IMR-90 (cell line): ENCODE measurements at places on chromosomes 2 and 18. TPM values are rescaled to one million over a fixed set of nuclear protein-coding genes. Genes with fewer than 3 reads are reported as not detected.
A peak's percentile ranks its signal among the peaks of the same experiment; 100 is the strongest.

RGPD4 gene
- polyA plus RNA-seq, result not detected in 2 replicates

ASB18 gene
- polyA plus RNA-seq, result not detected in 2 replicates

APCDD1 gene
- 1.9 and 2.2 TPM in 2 replicates for polyA plus RNA-seq

- DNase-seq, result no peak
- H3K36me3 ChIP-seq, result no peaks in the 10 kb centered on the region
- no peaks in the 10 kb centered on the region for H3K4me1 ChIP-seq
- no peaks in the 10 kb centered on the region for H3K27me3 ChIP-seq
These were observed 127.8 kb upstream of the DDX18 start for GRCh38 chr2:117686699-117687098.

- H3K27me3 ChIP-seq, result peaks cover 26% of the 10 kb centered on the region
- no peak overlapping the region for H3K27ac ChIP-seq
- DNase-seq, result no peak
- H3K4me3 ChIP-seq, result no peak overlapping the region
These were observed 42.6 kb downstream of the GREB1 start for GRCh38 chr2:11576398-11576797.

- no peak for DNase-seq
- H3K27me3 ChIP-seq, result peaks cover 12% of the 10 kb centered on the region; the same call in 1 of the 2 replicates
These were observed 120.2 kb downstream of the CELF4 start for GRCh38 chr18:37445368-37445767.

GRCh38 chr2:69514406-69514805, 77.2 kb upstream of the NFU1 start:
- peak overlapping the region; percentile 79; the same call in 1 of the 2 replicates for H3K27ac ChIP-seq
- DNase-seq, result peak; percentile 89
- no peak overlapping the region for H3K4me3 ChIP-seq
- H3K27me3 ChIP-seq, result no peaks in the 10 kb centered on the region
- H3K36me3 ChIP-seq, result peaks cover 40% of the 10 kb centered on the region
- H3K4me1 ChIP-seq, result peaks cover 12% of the 10 kb centered on the region

SLC11A1 gene
- 0.03 and 0.07 TPM in 2 replicates for polyA plus RNA-seq

DNA sequence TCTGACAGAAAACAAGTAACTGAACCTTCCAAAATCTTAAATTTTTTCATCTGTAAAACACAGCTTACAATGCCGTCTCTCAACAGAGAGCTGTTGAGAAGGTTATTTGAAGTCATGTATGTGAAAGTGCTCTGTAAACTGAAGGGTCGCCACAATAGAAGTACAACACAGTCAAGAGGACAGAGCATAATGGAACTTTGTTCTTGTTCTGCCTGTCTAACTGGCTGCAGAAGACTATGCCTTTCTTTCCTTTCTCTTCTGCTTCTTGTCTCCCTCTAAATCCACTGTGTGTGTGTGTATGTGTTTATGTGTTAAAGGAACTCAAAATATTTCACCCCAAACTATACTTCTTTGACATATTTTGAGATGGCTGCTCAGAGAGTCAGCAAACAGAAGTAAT, 365.8 kb upstream of the RND3 start:
- peaks cover 2% of the 10 kb centered on the region; the same call in 1 of the 2 replicates for H3K4me1 ChIP-seq
- no peak overlapping the region for H3K27ac ChIP-seq
- H3K27me3 ChIP-seq, result no peaks in the 10 kb centered on the region
- H3K36me3 ChIP-seq, result no peaks in the 10 kb centered on the region

DNA sequence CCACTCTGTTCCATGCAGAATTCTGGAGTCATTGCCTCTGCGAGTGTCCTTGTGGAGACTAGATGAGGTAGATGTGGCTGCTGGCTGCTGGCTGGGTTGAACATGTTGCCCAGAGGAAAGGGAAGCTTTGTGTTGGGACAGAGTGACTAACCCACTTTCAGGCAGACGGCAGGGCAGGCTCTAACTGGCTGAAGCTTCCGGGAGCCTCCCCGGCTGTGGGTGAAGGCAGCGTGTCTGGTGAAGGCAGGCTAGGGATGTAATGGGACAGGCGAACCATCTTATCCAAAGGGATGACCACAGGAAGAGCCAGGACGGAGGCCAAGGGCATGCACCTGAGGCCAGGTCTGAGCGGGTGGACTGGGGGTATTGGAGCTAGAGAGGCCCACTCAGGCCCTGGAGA, 16.0 kb downstream of the ASPRV1 start:
- no peak overlapping the region for H3K4me3 ChIP-seq
- no peak overlapping the region; the same call in 1 of the 2 replicates for H3K27ac ChIP-seq
- H3K27me3 ChIP-seq, result no peaks in the 10 kb centered on the region
- peaks cover 8% of the 10 kb centered on the region for H3K4me1 ChIP-seq
- DNase-seq, result no peak

FOSL2 gene
- 46.3 and 51.1 TPM in 2 replicates for polyA plus RNA-seq

- H3K4me3 ChIP-seq, result no peak overlapping the region
- no peaks in the 10 kb centered on the region for H3K27me3 ChIP-seq
- peaks cover 2% of the 10 kb centered on the region; the same call in 1 of the 2 replicates for H3K4me1 ChIP-seq
- DNase-seq, result peak; percentile 71
- peak overlapping the region; percentile 56; the same call in 1 of the 2 replicates for H3K27ac ChIP-seq
These were observed 110.0 kb upstream of the EPAS1 start for GRCh38 chr2:46187112-46187618.

DNA sequence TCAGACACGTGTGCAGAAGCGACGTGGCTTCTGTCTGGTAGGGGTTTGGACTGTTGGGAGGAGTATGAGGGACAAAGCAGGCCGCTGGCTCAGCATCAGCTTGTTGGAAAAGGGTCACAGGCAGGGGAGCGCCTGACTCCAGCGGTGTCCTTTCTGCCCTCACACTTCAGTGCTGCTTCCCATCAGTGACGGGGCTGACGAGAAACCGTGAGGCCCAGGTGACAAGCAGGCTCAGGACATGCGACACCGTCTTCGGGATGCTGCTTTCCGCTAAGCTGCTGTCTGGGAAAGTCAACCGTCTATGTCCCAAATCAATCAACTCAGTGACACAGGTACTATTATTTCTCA, 90.5 kb downstream of the USP40 start:
- no peaks in the 10 kb centered on the region for H3K27me3 ChIP-seq
- H3K4me1 ChIP-seq, result peaks cover 5% of the 10 kb centered on the region
- no peak overlapping the region for H3K27ac ChIP-seq
- peaks cover 44% of the 10 kb centered on the region for H3K36me3 ChIP-seq

DNA sequence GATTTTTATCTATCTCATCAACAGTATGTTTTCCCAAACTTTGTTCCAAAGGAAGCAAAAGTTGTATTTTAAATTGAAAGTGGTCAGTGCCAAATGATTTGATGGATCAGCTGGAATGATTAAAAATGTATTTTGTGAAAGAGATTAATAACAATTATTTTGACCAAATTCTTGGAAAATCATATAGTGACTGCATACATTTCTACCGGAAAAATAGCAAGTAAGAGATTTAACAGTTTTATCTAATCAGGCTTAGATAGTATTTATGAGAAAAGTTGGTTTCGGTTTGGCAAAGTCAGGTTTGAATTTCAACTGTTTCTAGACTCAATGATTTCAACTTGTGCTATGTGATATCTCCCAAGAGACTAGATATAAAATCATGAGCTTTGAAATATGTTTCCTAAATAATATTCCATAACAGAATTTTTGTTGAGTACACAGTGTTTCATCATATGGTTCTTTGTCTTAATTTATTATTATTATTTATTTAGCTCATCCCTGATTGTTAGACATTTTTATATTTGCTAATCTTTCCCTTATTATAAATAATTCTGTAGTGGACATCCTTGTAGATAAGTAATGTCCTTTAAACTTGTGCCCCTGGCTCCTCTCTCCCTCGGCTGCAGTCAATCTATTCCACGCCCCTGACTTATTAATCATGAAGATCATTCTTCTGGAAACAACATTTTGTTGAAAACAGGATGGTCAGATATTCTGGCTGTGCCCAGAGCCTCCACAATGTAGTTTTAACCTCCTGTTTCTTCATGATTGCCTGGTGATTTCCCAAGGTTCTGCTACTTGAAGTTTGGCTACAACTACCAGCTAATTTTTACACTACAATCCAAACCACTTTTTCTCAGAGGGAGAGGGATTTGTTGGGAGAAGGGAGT, 520.7 kb upstream of the TCF4 start:
- H3K36me3 ChIP-seq, result no peaks in the 10 kb centered on the region
- H3K27me3 ChIP-seq, result no peaks in the 10 kb centered on the region
- no peaks in the 10 kb centered on the region; the same call in 1 of the 2 replicates for H3K4me1 ChIP-seq
- DNase-seq, result no peak
- H3K27ac ChIP-seq, result no peak overlapping the region

DNA sequence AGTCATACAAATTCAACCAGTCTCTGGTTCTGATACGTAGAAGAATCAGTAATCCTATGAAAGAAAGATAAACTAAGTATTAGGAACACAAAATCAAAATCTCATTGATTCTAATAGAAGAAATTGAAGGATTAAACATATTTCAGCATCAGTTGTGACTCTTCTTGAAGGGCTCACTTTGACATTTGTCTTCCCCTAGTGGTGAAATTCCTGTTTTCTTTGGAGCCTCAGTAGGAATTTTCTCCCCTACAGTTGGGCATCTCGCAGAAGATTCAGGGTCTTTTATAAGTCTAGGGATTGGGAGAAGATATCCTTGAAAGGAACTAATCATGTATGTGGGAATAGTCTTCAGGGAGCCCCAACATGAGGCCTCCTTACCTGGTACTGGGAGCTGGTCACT, 2.8 kb upstream of the CRYGB start:
- no peak for DNase-seq
- H3K4me3 ChIP-seq, result no peak overlapping the region
- H3K27me3 ChIP-seq, result 0 out of 2 replicates have a peak, but pooled peaks cover 1% of the 10 kb centered on the region
- no peak overlapping the region for H3K27ac ChIP-seq
- no peaks in the 10 kb centered on the region for H3K36me3 ChIP-seq

GRCh38 chr2:129178356-129178755, 801.1 kb upstream of the RAB6C start:
- H3K27ac ChIP-seq, result no peak overlapping the region
- no peak for DNase-seq
- no peaks in the 10 kb centered on the region for H3K4me1 ChIP-seq
- no peaks in the 10 kb centered on the region for H3K27me3 ChIP-seq
- no peaks in the 10 kb centered on the region for H3K36me3 ChIP-seq
- H3K4me3 ChIP-seq, result no peak overlapping the region

GRCh38 chr2:61536180-61536571, 2.0 kb downstream of the XPO1 start:
- no peaks in the 10 kb centered on the region for H3K27me3 ChIP-seq
- H3K36me3 ChIP-seq, result peaks cover 3% of the 10 kb centered on the region; the same call in 1 of the 2 replicates
- peaks cover 4% of the 10 kb centered on the region for H3K4me1 ChIP-seq
- peak overlapping the region; percentile 60 for H3K27ac ChIP-seq
- peak overlapping the region; percentile 83 for H3K4me3 ChIP-seq
- DNase-seq, result peak; percentile 16

DNA sequence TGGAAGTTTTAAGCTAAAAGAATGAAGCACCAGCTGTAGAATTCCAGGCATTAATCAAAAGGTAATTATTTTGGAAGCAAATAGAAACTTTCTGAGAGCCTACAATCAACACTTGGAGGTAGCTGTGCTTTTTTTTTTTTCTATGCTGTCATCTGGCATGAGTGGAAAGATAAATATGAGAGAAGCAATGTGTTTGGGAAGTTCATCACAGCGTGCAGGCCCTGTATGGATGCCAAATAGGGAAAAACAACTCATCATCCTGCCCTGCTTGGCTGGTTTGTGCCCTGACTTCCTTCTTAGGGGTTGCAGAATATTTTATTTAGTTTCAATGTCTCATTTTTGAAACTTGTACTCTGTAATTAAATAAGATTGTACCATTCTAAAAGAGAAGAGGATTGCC, 437.4 kb downstream of the PIK3C3 start:
- no peak overlapping the region for H3K27ac ChIP-seq
- no peaks in the 10 kb centered on the region for H3K27me3 ChIP-seq
- H3K4me3 ChIP-seq, result no peak overlapping the region
- no peaks in the 10 kb centered on the region for H3K4me1 ChIP-seq
- H3K36me3 ChIP-seq, result no peaks in the 10 kb centered on the region

DNA sequence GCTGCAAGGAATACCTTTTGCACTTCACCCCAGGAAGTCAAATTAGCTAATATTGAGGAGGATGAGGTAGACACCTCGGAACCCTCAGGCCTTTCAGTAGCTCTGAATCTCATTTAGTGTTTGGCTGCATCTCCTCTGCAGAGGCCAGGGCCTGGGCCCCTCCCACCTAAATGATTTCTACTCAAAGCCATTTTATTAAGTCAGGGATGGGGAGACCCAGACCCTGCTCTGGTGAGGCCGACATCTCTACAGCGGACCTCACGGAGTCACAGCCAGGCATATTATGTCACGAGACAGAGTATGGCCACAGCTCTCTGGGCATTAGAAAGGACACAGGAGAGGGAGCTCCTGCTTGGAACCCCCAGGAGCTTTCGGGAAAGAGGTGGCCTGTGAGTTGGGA, 305.5 kb downstream of the ALK start:
- no peak overlapping the region for H3K4me3 ChIP-seq
- H3K27me3 ChIP-seq, result no peaks in the 10 kb centered on the region
- no peaks in the 10 kb centered on the region for H3K36me3 ChIP-seq
- H3K27ac ChIP-seq, result no peak overlapping the region
- no peak for DNase-seq

TEKT4 gene
- not detected in 2 replicates for polyA plus RNA-seq

GRCh38 chr2:120985997-120986651, 250.5 kb downstream of the GLI2 start:
- peaks cover 88% of the 10 kb centered on the region for H3K36me3 ChIP-seq
- no peak for DNase-seq
- H3K4me1 ChIP-seq, result no peaks in the 10 kb centered on the region
- no peaks in the 10 kb centered on the region for H3K27me3 ChIP-seq
